ENCODE measurements at places on chromosomes 6 and 20. TPM values are rescaled to one million over a fixed set of nuclear protein-coding genes. Genes with fewer than 3 reads are reported as not detected.

DNA sequence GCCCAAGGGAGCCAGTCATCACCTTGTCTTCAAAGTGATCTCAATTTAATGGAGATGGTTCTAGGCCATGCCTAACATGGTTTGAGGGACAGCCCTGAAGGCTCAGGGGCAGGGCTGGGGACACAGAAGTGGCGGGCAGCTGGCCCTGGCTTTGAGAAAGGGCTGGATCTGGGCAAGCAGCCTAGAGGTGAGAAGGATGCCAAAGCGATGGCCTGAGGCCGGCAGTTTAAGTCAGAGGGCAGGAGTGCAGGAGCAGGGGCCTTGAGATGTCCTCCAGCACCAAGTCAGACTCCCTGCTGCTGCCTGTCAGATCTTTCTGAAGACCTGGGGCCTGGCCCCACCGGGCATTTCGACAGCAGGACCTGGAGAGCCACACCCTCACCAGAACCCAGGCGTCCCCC, 28.4 kb upstream of the APMAP start:
- H3K36me3 ChIP-seq = no peaks in the 10 kb centered on the region
- no peaks in the 10 kb centered on the region for H3K27me3 ChIP-seq
- no peak for DNase-seq
- H3K4me1 ChIP-seq = no peaks in the 10 kb centered on the region
- H3K27ac ChIP-seq = no peak overlapping the region

- no peak overlapping the region for H3K27ac ChIP-seq
- no peaks in the 10 kb centered on the region for H3K36me3 ChIP-seq
- no peak overlapping the region for H3K4me3 ChIP-seq
These were observed 259.1 kb downstream of the HDGFL1 start for GRCh38 chr6:22828179-22829062.

GRCh38 chr20:6703047-6703446, 64.4 kb upstream of the BMP2 start:
- H3K27ac ChIP-seq = no peak overlapping the region
- H3K4me3 ChIP-seq = no peak overlapping the region
- peaks cover 4% of the 10 kb centered on the region for H3K27me3 ChIP-seq
- no peaks in the 10 kb centered on the region for H3K4me1 ChIP-seq
- DNase-seq = no peak
- no peaks in the 10 kb centered on the region for H3K36me3 ChIP-seq

The PHACTR3 gene
- 37.0 TPM for total RNA-seq

The SIRPG gene
- total RNA-seq = not detected

The MYLK4 gene
- 0.49 TPM for total RNA-seq

The ZNF391 gene
- 8.3 TPM for total RNA-seq
